ENCODE measurements at places on chromosomes 4 and X.

GRCh38 chr4:10040049-10040892 is 19.0 kb upstream of the SLC2A9 start:
- no peak for DNase-seq
- no peaks in the 10 kb centered on the region for H3K27me3 ChIP-seq
- H3K4me1 ChIP-seq = no peaks in the 10 kb centered on the region
- no peak overlapping the region for H3K27ac ChIP-seq
- H3K36me3 ChIP-seq = no peaks in the 10 kb centered on the region

DNA sequence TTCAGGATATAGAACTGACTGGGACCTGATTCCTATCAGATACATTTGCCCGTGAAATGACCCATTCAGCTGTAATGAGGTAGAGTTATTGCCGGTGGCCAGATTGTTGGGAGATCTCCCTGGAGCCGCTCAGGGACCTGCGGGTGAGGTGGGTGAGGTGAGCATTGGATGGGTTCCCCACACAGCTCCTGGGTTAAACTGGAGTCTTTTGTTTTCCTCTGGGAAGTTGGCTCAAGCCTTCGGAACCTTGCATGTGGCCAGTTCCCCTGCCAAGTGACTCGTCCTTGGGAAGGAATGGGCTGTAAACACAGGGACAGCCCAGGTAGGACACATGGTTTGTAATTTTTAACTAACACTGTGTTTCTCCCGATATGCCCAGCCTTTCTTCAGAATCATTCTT is 31.6 kb upstream of the KIT start:
- no peaks in the 10 kb centered on the region for H3K27me3 ChIP-seq
- H3K36me3 ChIP-seq = no peaks in the 10 kb centered on the region
- peaks cover 6% of the 10 kb centered on the region for H3K4me1 ChIP-seq
- peak overlapping the region; percentile 1 for H3K27ac ChIP-seq

- H3K27me3 ChIP-seq = no peaks in the 10 kb centered on the region
- no peak for DNase-seq
- H3K4me1 ChIP-seq = no peaks in the 10 kb centered on the region
- H3K4me3 ChIP-seq = no peak overlapping the region
These were observed 110.7 kb upstream of the GALNT7 start for GRCh38 chr4:173057901-173058300.

GRCh38 chr4:158826057-158826456 is 57.2 kb downstream of the FNIP2 start:
- peaks cover 4% of the 10 kb centered on the region for H3K36me3 ChIP-seq
- no peak for DNase-seq
- peak overlapping the region; percentile 82 for H3K27ac ChIP-seq
- H3K4me3 ChIP-seq = no peak overlapping the region
- H3K4me1 ChIP-seq = peaks cover 65% of the 10 kb centered on the region
- H3K27me3 ChIP-seq = no peaks in the 10 kb centered on the region

- no peak for DNase-seq
- no peak overlapping the region for H3K27ac ChIP-seq
- no peaks in the 10 kb centered on the region for H3K36me3 ChIP-seq
- no peaks in the 10 kb centered on the region for H3K27me3 ChIP-seq
- H3K4me3 ChIP-seq = no peak overlapping the region
- H3K4me1 ChIP-seq = no peaks in the 10 kb centered on the region
These were observed 9.1 kb upstream of the YTHDC1 start for GRCh38 chr4:68358988-68359387.

DNA sequence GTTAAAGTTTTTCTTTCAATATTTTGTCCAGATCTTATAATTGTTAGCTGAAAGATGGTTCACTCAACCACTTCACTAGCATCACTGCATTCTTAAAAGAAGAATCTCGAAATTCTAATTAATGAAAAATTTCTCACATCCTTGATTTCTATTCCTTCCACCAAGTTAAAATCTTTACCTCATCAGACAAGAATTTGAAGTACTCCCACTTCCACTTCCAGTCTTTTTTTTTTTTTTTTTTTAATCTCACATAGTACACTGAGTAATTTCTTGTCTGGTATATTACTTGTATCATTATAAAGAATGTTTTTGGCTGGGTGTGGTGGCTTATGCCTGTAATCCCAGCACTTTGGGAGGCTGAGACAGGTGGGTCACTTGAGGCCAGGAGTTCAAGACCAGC is 73.2 kb downstream of the FBXW7 start:
- no peak overlapping the region for H3K27ac ChIP-seq
- H3K4me1 ChIP-seq = no peaks in the 10 kb centered on the region
- H3K4me3 ChIP-seq = no peak overlapping the region
- DNase-seq = no peak
